ENCODE measurements at places on chromosomes 6 and 20.
A peak's percentile ranks its signal among the peaks of the same experiment; 100 is the strongest.

DNA sequence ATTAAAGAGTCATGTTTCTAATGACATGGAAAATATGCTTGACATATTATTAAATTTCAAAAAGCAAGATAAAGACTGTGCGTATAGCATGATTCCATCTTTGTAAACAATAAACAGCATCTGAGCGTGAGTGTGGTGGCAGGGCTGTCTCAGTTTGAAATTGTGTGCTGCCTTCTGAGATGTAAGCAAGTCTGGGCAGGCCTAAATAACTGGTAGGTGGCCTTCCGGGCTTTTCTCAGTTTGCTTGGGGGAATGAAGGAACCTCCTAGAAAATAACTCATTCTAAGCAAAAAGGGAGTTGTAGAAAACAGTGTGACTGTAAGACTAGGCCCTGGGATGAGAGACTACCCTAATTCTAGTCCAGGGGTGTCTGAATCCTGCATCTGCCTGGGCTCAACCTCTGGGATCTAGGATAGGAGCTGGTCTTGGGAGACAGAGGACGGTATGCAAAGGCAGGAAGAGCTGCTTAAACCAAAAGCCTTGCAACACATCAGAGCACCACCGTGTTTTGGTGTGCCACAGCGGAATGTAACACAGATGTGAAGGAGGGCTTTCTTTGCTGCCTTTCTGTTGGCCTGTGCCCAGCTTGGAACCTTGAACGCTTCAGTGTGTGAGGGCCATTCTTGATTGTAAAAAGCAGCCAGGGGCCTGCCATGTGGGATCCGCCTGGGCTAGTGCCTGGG lies 63.5 kb upstream of the L3MBTL3 start:
- no peak for DNase-seq

- no peak for DNase-seq
These were observed 153.3 kb upstream of the ARG1 start for GRCh38 chr6:131419702-131420101.

GRCh38 chr6:125584468-125584939 lies 164.9 kb upstream of the HEY2 start:
- DNase-seq, result no peak

DNA sequence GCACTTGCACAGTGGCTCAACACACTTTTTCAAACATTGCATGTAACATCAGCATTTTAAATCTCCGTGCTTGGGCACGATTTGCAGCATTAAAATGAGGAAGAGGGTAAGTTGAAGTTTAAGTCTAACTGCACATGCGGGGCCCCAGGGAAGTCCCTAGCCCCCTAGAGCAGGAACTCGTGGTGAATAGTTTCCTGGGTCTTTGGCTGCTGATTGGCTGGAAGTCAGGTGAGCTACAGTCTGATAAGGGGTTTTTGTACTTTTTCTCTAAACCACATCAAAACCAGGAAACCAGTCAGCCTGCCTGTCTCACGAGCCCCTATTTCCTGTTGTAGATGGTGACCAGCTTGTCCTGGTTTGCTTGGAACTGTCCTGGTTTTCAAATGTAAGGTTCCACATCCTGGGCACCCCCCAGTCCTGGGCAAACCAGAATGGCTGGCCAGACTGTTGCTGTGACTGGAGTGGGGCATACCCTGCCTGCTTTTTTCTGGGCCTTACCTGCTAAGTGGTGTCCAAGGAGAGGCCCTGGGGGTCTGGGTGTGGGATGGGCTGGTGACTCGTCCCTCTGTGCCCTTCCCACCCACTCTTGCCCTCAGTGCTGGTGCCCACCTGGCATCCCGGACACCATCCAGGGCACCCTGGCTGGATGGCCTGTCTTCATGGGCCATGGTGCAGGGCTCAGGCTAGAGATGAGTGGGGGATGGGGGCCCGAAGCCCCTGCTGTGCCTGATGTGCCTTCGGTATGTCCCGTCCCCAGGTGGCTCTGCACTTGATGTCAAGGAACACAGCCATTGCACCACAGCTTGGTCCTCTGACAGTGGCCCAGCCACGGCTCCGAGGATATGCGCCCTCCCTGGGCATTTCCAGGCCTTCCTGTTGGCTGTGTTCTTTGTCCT lies 31.8 kb downstream of the SUN5 start:
- DNase-seq, result peak; percentile 54

DNA sequence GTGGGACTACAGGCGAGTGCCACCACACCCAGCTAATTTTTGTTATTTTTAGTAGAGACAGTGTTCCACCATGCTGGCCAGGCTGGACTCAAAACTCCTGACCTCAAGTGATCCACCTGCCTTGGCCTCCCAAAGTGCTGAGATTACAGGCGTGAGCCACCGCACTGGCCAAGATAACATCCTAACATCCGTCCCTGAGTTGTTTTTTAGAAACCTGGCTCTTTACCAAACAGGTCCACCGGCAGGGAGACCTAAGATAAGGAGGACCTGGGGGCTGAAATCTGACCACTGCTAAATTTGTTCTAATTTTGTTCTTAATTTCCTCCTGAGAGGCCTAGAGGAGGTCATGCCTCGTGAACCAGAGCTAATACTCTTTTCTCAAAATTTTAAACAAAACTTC lies 20.5 kb downstream of the CTCFL start:
- DNase-seq, result no peak

GRCh38 chr6:157755032-157755745 lies 67.9 kb upstream of the SNX9 start:
- no peak for DNase-seq

DNA sequence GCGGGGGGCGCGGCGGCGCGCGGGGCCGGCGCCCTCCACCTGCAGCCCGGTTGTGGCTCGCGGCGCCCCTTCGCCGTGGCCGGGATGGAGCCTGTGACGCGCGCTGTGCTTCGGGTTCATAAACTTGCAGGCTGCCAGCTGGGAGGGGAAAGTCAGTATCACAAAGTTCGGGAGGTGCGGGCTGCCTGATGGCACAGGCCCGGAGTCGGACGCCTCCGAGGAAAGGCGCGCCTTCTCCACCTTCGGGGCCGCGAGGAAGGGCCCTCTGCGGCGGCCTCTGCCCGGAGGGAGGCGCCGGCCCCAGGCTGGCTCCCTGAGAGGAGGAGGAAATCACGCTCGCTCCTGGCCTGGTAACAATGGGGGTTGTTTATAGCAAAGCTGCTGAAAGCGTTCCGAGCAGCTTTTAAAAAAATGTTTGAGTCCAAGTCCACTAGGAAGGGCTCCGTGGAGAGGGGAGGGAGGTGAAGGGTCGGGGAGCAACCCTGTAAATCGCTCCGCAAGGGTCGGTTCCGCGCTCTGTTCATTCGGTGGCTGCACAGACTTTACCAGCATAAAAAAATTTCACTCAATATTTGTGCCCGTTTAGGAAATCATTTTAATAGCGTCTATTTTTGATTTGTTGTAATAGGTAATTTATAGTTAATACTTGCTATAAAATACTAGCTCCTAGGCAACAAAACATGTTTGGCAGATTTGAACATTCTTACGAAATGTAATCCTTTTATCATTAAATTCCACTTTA lies 1.0 kb downstream of the AFDN start:
- no peak for DNase-seq

GRCh38 chr20:31868853-31869672 lies 1.3 kb downstream of the DUSP15 start:
- DNase-seq, result no peak

DNA sequence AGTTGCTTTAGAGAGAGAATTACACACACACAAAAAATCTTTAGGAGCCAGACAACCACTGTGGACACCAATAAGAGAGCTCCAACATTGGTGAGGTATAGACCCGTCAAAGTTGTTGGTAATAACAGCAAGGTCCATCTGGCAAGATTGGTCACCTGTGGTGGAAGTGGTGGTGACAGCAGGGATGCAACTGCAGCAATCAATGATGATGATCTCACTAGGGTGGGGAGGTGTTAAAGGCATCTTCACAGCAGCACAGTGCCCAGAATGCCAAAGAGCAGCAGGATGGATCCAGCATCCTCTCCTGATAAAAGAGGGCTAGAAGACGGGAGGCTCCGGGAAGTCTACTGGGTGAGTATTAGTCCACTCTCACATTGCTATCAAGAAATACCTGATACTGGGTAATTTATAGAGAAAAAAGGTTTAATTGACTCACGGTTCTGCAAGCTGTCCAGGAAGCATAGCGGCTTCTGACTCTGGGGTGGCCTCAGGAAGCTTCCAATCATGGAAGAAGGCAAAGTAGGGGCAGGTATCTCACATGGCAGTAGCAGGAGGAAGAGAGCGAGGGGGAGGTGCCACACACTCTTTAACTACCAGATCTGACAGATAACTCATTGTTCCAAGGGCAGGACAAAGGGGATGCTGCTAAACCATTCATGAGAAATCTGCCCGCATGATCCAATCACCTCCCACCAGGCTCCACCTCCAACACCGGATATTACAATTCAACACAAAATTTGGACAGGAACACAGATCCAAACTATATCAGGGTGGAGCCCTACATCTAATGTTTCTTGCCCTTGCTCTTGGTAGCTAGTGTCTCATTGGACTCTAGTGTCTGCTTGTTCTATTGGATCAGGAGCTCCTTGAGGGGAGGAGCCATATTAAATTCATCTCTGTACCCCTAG lies 48.9 kb downstream of the KLHL31 start:
- no peak for DNase-seq

DNA sequence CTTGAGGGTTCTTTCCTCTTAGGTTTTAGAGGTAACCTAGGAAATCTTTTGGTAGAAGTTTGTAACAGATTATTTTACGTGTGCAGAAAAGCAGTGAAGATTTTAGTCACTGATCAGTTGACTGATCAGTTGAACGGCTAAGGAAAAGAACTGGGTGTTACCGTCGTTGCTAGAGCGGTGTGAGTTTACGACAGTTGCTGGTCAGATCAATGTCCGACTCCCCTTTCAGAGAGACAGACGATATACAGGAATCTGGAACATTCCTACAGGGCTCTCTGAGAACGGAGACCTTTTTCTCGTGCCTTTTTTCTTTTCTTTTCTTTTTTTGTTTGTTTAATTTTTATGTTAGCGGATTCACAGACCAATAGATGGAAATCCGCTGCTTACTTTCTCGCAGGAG lies 132.1 kb upstream of the ZNF184 start:
- DNase-seq, result no peak

DNA sequence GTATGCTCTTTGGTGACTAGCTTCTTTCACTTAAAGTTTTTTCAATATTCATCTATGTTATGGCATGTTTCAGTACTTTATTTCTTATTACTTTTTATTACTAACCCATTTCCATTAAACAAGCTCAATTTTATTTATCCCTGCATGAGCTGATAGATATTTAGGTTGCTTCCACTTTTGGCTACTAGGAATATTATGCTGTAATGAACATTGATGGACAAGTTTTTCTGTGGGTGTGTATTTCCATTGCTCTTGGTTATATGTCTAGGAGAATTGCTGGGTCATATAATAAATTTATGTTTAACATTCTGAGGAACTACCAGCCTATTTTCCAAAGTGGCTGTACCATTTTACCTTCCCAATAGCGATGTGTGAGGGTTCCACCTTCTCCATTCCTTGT lies 69.9 kb downstream of the ZBTB2 start:
- DNase-seq, result no peak

GRCh38 chr6:52227495-52227894 lies 16.8 kb downstream of the IL17F start:
- DNase-seq, result no peak

DNA sequence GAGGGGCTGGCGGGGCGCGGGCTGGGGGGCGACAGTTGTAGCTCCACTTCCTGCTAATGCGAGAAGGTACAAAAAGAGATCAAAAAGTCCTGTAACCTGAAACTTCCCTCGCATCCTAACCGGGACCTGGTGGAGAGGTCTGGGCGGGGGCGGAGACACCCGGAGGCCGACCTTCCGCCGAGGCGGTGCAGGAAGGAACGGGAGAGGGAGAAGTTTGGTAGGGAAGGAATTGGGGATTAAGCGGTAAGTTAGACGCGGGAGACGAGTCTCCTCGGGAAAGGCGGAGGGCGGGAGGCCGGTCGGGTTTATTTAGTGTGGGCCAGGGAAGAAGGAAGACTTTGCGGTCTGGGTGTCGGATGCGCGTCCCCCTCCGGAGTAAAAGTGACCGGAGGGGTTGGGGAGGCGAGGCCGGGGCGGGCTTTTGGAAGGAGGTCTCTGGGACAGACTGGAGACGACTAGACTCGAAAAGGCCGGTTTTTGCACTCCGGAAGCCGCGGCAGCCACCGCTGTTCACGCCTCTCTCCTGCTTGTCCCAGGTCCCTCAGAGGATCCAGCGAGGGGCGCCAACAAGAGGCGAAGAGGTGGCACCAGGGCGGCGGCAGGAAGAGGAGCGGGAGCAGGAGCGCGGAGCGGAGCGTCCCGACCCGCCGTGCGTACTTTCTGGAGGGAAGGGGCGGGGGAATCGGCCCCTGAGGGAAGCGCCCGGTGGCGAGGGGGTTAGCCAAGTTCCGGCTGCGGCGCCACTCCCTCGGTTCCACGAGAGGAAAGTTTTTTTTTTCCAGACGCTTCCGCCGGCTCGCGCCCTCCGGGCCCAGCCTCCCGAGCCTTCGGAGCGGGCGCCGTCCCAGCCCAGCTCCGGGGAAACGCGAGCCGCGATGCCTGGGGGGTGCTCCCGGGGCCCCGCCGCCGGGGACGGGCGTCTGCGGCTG lies 734 bp downstream of the TPBG start:
- no peak for DNase-seq

- DNase-seq, result no peak
These were observed 72.3 kb downstream of the RNGTT start for GRCh38 chr6:88890860-88891845.

DNA sequence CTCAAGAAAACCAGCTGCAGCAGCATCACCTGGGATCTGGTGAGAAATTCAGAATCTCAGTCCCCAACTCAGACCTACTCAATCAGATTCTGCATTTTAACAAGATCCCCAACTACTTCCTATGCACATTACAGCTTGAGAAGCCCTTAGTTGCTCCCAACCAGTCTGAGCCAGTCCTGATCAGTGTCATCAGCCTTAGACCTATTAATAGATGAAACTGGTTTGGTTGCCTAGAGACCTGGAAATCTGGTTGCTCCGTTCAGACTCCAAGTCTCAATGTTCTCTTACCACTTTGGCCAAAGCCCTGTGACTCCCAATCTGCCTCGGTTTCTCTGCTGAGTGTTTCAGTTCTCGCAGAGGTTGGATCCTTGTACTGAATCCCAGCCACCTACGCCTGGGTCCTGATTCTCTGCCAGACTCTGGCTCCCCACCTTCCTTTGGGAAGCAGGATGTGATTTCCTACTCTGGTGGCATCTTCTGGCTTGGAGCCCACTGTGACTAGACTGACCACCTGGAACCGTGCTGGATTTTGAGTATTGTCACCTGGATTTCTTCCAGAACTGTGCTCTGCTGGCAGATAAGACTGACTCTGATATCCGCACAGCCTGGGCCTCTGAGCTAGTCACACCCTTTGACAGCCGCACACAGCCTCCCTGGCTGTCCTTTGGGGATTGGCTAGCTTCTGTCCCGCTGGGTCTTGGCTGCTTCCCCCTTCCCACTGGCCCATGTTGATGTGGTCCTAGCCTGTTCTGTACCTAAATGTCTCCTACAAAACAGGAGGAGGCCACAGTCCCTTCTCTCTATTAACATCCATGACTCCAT lies 20.3 kb upstream of the ATXN1 start:
- no peak for DNase-seq

- no peak for DNase-seq
These were observed 238.0 kb downstream of the KHDC1L start for GRCh38 chr6:72987301-72987700.
